ENCODE measurements at places on chromosomes 1 and 21. TPM values are rescaled to one million over a fixed set of nuclear protein-coding genes. Genes with fewer than 3 reads are reported as not detected.

The NBPF4 gene
- not detected for total RNA-seq

The APOBEC4 gene
- total RNA-seq, result not detected

The THEM5 gene
- not detected for total RNA-seq

The HMGCL gene
- total RNA-seq, result 44.2 TPM

The UTS2 gene
- total RNA-seq, result not detected

The C1QB gene
- not detected for total RNA-seq

The SAMD13 gene
- 0.49 TPM for total RNA-seq

The SNRPE gene
- 18.0 TPM for total RNA-seq

The FMOD gene
- 1.9 TPM for total RNA-seq

The FAM151A gene
- not detected for total RNA-seq

The GBP1 gene
- 105 TPM for total RNA-seq

The AIRE gene
- total RNA-seq, result not detected

The HRNR gene
- total RNA-seq, result not detected

The CXADR gene
- total RNA-seq, result 0.49 TPM

The DEPDC1 gene
- 1.5 TPM for total RNA-seq

The MROH9 gene
- total RNA-seq, result 0.36 TPM

The GREM2 gene
- total RNA-seq, result 4.3 TPM

The HAO2 gene
- under 0.01 TPM for total RNA-seq

The RORC gene
- total RNA-seq, result 0.12 TPM

The KLHDC7A gene
- not detected for total RNA-seq

The CHIT1 gene
- total RNA-seq, result not detected

The TMCC2 gene
- total RNA-seq, result 3.5 TPM

The C21orf58 gene
- total RNA-seq, result 2.6 TPM

The ETNK2 gene
- 17.5 TPM for total RNA-seq

The SPATA46 gene
- not detected for total RNA-seq

The RIT1 gene
- 41.5 TPM for total RNA-seq

The COQ8A gene
- 15.1 TPM for total RNA-seq

The C8B gene
- total RNA-seq, result not detected

The CTSS gene
- total RNA-seq, result 9.4 TPM

The RGS4 gene
- total RNA-seq, result 8.3 TPM

The STXBP3 gene
- 41.7 TPM for total RNA-seq

The YOD1 gene
- 11.2 TPM for total RNA-seq

The FAM43B gene
- total RNA-seq, result 0.16 TPM

The KRTAP12-2 gene
- total RNA-seq, result not detected

The MAN1C1 gene
- 15.8 TPM for total RNA-seq

The EPRS1 gene
- 151 TPM for total RNA-seq

The S100A9 gene
- total RNA-seq, result not detected

The CHIA gene
- not detected for total RNA-seq

The TEDDM1 gene
- total RNA-seq, result not detected

The RHCE gene
- 0.61 TPM for total RNA-seq

The MEGF6 gene
- 16.6 TPM for total RNA-seq

The NMNAT2 gene
- 3.3 TPM for total RNA-seq

The C1QC gene
- total RNA-seq, result not detected

The OR2W3 gene
- 1.7 TPM for total RNA-seq

The RABGAP1L gene
- 44.7 TPM for total RNA-seq

The SLC45A3 gene
- 0.73 TPM for total RNA-seq

The ALPL gene
- 4.9 TPM for total RNA-seq
